MG63 (cell line): ENCODE measurements at places on chromosomes 1 and 21.

DNA sequence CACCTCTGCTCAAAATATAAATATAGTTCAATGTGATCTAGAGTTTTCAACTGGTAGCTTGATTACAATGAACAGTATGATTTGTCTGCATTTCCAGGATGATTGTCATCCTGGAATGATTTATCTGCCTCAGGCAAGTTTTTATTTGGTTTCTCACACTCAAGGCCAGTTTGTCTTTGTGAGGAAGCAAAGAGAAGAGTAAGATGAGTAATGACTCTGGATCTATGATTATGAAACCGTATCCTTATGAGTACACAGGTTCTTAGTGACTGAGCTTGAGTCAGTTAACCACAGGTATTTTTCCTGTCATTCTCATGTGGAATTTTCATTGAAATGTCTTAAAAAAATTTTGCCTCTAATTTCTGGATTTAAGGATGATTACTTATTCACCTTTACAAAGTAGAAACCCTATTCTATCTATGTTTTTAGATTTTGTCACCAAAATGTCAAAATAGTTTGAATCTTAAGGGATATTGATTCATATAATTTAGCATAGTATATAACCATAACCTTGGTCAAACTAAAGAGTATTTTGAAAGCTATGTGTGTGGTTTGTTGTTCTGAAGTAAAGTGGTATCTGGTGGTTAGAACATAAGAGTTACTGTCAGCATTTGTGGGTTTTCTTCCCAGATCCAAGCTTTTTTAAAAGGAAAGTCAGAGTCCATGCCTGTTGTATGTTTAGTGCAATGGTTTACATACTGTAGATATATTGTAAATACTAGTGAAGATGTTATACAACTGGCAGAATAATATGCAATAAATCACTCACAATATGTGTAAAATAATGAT, 145.0 kb downstream of the RASAL2 start:
- DNase-seq: peak; percentile 32

GRCh38 chr1:4755301-4755845, 101.0 kb downstream of the AJAP1 start:
- no peak for DNase-seq

- no peak for DNase-seq
Observed at GRCh38 chr1:22332795-22333499, 118.7 kb upstream of the ZBTB40 start.

- DNase-seq: no peak
Observed at GRCh38 chr1:40818264-40818961, 34.8 kb downstream of the KCNQ4 start.

DNA sequence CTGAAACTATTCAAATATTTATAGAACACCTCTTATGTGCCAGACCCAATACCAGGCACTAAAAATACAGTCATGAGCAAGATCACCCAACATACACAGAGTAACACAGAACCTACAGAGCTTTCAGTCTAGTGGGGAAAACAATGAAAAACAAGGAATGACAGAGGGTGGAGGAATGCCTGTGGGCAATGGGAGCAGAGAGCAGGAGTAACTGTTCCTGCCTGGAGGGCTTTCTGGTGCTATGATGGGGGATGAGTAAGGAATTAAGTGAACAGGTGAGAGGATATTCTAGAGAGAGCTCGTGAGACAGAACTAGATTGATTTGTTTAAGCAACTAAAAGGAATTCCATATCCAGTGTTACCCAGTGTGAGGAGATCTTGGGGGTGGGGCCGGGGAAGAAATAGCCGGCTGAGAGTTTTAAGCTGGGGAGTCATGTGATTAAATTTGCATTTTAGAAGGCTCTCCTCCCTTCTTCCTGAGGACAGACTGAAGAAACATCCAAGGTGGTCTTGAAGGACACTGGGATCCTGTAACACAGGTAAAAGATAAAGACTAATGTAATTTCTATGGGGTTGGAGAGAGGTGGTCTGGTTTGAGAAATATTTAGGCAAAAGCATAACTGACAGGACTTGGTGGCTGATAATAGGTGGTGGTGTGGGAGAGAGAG, 2.1 kb upstream of the CD53 start:
- DNase-seq: no peak

- no peak for DNase-seq
Observed at GRCh38 chr1:186682736-186683135, 2.5 kb upstream of the PTGS2 start.

DNA sequence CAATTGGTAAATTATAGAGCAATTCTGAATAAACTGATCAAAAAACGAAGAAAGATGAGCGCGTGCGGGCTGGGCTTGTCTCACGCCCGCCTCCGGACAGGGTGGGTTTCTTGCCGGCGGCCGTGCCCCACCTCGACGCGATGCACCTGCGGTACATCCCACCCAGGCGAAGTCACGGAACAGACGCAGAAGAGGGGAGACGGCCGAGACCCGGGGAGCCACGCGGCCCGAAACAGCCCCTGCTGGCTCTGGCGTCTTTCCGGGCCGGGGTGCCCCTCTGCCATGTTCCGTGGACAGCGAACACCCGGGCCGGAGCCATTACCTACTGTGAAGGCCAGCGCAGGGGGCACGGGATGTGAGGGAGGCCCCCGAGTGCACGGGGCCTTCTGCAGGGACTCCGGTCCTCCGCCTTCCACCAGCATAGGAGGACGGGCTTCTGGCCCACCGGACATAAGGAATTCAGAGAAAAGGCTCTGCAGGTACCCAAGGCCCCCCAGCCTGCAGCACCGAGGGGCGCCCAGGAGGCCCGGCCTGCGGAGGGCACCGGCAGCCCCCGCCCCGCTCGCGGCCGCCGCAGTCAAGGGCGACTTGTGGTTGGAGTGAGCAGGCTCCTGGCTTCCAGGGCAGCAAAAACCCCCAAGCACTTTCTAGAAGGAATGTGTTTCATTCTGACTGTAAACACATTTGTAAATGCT, 7.6 kb upstream of the C1QTNF12 start:
- no peak for DNase-seq

- peak; percentile 53 for DNase-seq
Observed at GRCh38 chr21:39125752-39126485, 57.3 kb downstream of the PSMG1 start.

GRCh38 chr1:148010527-148010926, 82.3 kb downstream of the GPR89B start:
- DNase-seq: no peak

DNA sequence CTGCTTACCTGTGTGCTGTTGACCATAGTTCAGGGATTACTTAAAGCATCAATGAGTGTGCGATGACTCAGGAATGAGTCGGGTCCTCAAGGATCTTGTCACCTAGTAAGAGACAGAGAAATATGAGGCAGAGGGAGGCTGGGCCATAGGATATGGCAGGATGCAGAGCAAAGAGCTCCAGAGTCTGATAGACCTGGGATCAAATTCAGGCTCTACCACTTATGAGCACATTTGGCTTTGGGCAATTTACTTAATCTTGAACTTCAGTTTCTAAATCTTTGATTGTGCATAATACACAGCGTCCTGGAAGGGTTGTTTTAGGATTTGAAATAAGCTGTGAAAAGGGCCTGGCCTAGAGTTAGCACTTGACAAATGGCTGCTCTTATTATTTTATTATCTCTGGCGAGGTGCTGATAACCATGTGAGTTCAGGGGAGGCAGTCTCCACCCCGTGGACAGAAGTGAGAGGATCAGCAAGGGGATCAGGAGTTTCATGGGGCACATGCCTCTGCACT, 94.5 kb downstream of the ROR1 start:
- DNase-seq: no peak
